Left lung (tissue), 14 donors: ENCODE measurements at places on chromosomes 6 and 20.

DNA sequence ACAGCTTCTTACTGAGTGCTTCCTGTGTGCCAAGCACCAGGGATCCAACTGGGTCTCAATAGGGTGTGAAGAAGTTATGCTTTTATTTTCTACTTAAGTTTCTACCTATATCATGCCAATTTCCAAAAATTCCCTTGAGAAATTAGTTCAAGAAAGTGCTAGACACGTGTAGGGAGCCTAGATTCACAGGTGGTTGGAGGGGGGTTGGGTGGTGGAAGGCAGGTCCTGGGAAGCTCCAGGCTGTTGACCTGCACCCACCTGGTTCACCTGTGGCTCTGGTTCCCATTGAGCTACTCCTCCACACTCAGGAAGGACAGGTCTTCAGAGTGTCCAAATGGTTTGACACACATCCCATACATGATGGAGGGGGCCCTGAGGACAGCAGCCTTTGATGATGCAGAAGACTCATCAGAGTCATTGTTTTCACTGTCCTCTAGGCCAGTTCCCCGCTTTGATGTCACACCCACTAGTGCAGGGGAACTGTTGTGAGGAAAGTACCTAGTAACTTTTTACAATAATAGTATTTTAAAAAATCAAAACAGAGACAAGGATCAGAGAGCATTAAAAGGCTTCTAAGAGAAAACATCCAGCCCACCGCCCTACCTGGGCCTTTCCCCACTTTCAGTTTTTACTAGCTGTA lies 39.8 kb upstream of the MYL9 start:
- H3K36me3 ChIP-seq: no peaks in the 10 kb centered on the region
- no peak overlapping the region for H3K4me3 ChIP-seq
- no peak for DNase-seq
- H3K27me3 ChIP-seq: no peaks in the 10 kb centered on the region

DNA sequence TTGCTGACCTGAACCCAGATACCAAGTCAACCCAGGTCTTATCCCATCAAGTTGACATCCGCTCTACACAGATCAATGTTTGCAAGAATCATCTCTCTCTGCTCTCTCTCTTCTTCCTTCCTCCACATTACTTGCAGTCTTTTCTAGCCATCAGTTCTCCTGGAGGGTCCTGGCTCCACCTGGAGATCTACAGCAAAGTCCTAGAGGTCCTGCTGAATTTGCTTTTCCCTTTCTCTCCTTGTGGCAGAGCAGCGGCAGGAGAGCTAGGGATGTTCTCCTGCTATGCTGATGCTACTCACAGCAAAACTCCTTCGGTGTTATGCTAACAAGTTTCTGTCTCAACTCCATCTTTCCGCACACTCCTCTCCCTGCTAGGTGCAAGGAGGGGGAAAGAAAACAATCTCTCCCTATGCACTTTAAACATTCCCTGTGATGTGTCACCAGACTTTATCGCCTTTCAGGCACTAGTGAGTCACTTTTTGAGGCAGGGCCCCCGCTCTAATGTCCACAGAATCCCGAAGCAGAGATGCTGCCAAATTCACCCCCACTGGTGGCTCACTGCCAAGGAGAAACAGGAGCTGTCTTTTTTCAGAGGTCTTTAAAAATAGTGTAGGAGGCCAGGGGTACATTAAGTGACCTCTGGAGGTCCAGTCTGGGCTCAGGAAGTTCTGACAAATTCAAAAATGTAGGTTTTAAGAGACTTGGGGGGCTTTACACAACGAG lies 62.6 kb downstream of the FAM50B start:
- no peak for DNase-seq
- no peaks in the 10 kb centered on the region for H3K36me3 ChIP-seq
- no peaks in the 10 kb centered on the region for H3K27me3 ChIP-seq
- H3K27ac ChIP-seq: peak overlapping the region; percentile 74
- H3K4me1 ChIP-seq: peaks cover 25% of the 10 kb centered on the region

DNA sequence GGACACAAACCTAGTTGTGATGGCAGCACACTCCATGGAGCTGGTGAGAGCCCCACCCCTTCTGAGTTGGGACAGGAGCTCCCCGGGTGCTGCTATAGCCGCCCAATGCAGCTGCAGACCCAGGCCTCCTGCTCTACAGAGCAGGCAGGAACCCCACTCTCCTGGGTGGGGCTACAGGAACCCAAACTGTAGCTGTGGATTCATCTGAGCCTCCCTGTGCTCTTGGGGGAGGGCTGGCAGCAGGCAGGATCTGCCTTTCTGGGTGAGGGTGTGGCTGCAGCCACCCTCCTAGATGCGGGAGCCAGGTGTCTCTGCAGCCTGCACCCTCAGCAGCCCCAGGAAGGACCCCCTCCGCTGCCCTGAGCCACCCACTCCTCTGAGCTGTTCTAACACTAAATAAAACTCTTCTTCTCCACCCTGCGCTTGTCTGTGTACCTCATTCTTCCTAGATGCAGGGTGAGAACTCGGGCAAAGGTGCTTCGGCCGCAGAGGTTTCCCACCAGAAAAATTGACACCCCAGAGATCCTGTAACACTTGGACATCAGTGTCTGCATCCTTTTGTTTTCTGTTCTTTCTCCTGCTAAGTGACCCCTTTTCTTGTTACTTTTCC lies 55.2 kb upstream of the KIF13A start:
- H3K4me3 ChIP-seq: no peak overlapping the region
- no peak for DNase-seq
- no peaks in the 10 kb centered on the region for H3K27me3 ChIP-seq
- H3K4me1 ChIP-seq: peaks cover 8% of the 10 kb centered on the region
- H3K27ac ChIP-seq: peak overlapping the region; percentile 56
- H3K36me3 ChIP-seq: no peaks in the 10 kb centered on the region

GRCh38 chr6:29679962-29680361 lies 990 bp downstream of the ZFP57 start:
- H3K27me3 ChIP-seq: peaks cover 11% of the 10 kb centered on the region
- no peaks in the 10 kb centered on the region for H3K36me3 ChIP-seq
- no peak overlapping the region for H3K27ac ChIP-seq
- no peak for DNase-seq

- no peaks in the 10 kb centered on the region for H3K4me1 ChIP-seq
- no peak for DNase-seq
- H3K36me3 ChIP-seq: no peaks in the 10 kb centered on the region
- no peak overlapping the region for H3K4me3 ChIP-seq
- peaks cover 6% of the 10 kb centered on the region for H3K27me3 ChIP-seq
Observed at GRCh38 chr6:30964075-30964474, 19.4 kb upstream of the MUC21 start.

- no peaks in the 10 kb centered on the region for H3K27me3 ChIP-seq
- no peak for DNase-seq
- H3K4me1 ChIP-seq: no peaks in the 10 kb centered on the region
- H3K36me3 ChIP-seq: no peaks in the 10 kb centered on the region
Observed at GRCh38 chr6:91221072-91221720, 634.3 kb upstream of the MAP3K7 start.

DNA sequence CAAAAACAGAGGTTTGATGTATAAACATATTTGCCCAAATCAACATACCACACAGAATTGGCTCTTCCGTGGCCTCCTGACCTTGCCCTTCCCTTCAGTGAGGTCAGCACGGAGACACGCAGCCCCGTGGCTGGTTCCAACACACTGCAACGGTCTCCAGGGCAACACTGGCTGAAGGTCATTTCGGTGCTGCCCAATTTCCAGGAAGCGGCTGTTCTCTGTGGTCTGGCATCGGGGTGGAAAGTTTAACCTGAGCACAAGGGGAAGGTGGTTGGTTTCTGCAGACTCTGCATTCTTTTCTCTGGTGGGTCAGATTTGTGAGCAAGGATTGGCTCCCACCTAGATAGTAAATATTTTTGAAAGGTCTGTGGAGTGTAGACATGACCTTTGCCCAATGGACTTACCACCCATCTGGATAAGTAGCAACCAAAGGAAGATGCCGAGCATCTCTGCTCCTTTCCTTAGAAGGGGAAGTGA lies 177.6 kb upstream of the PHACTR1 start:
- H3K36me3 ChIP-seq: no peaks in the 10 kb centered on the region
- no peaks in the 10 kb centered on the region for H3K27me3 ChIP-seq
- H3K4me1 ChIP-seq: no peaks in the 10 kb centered on the region

- no peak overlapping the region for H3K4me3 ChIP-seq
- no peaks in the 10 kb centered on the region for H3K36me3 ChIP-seq
- no peak for DNase-seq
- no peaks in the 10 kb centered on the region for H3K4me1 ChIP-seq
- no peak overlapping the region for H3K27ac ChIP-seq
- no peaks in the 10 kb centered on the region for H3K27me3 ChIP-seq
Observed at GRCh38 chr6:97150932-97151331, 132.1 kb downstream of the MMS22L start.

DNA sequence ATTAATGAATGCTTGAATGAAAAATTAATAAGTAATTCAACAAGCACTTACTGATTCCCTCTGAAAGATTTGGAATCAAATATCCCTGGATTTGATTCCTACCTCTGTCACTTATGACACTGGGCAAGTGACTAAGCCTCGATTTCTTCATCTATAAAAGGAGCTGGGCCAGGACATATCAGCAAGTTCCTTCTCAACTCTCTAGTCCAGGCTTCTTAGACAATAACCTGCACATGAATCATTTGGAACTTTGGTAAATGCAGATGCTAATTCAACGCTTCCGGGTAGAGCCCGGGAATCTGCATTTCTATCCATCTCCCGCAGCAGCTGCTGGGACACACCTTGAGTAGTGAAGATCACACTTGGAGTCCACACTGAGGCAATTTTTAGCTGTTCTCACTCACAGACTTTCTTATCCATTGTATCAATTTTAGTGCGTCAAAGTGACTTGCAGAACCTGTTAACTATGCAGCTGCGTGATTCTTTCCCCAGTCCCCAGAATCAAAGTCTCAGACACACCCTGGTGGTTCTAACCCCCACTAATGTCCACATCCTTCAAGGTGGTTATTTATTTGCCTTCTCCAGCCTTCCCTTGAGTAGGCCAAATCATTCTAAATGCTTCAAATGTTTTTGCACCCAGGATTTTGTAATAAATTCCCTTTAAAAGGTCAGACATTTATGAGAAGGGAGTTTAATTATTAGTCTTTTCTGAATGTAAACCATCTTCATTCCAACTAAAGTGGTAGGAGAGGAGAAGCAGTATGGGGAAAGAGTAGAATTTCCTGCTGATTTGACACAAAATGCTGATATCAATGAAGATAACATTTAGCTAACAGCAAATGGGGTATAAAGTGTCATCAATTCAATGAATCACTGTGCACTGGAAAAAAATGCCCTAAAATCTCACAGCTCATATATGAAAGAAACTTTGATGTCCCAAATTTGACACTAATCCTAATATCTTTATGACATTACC lies 26.0 kb upstream of the CCND3 start:
- no peak for DNase-seq
- no peaks in the 10 kb centered on the region for H3K36me3 ChIP-seq
- no peak overlapping the region for H3K4me3 ChIP-seq
- peak overlapping the region; percentile 55 for H3K27ac ChIP-seq
- H3K27me3 ChIP-seq: no peaks in the 10 kb centered on the region
- H3K4me1 ChIP-seq: peaks cover 7% of the 10 kb centered on the region

GRCh38 chr6:168061269-168062210 lies 17.5 kb downstream of the FRMD1 start:
- no peak for DNase-seq
- no peaks in the 10 kb centered on the region for H3K36me3 ChIP-seq
- no peaks in the 10 kb centered on the region for H3K4me1 ChIP-seq

GRCh38 chr20:47183367-47183766 lies 173.1 kb downstream of the ZMYND8 start:
- H3K27me3 ChIP-seq: no peaks in the 10 kb centered on the region
- no peak overlapping the region for H3K27ac ChIP-seq
- no peak for DNase-seq
- no peaks in the 10 kb centered on the region for H3K4me1 ChIP-seq

DNA sequence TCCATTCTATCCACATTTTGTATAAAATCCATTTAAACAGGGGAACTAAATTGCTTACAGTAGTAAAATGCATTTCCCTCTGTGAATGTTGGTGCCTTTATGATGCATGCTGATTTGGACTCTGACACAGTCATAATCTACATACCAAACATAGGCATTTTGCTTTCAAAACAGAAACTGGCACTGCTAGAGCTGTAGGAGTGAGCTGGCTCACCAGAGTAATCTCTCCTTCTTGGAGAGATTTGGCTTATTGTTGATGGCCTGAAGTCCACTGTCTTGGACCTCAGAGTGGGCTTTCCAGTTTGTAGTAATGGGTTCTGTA lies 363.2 kb upstream of the FLRT3 start:
- no peak for DNase-seq
- H3K27ac ChIP-seq: no peak overlapping the region
- no peak overlapping the region for H3K4me3 ChIP-seq
- H3K36me3 ChIP-seq: no peaks in the 10 kb centered on the region
- no peaks in the 10 kb centered on the region for H3K27me3 ChIP-seq

DNA sequence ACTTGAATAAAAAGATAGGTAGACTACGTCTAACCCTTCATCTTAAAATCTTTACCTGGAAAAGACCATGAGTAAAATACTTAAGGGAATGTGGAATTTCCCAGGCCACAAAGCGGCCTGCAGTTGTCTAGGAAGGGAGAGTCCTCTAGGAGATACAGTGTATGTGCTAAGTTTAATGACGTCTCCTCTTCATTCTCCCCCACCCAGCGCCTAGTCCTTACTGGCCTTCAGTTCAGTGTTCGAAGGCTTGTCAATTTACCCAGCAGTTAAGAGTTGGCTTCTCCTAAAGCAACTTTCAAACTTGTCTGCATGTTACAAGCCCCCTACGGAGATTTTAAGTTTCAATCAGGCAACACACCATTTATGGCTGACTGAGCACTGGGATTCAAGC lies 35.2 kb downstream of the HFE start:
- no peaks in the 10 kb centered on the region for H3K27me3 ChIP-seq
- H3K27ac ChIP-seq: peak overlapping the region; percentile 96
- peaks cover 2% of the 10 kb centered on the region for H3K4me1 ChIP-seq
- H3K4me3 ChIP-seq: peak overlapping the region; percentile 74
- DNase-seq: no peak
